ENCODE measurements at places on chromosomes 5 and 9.

DNA sequence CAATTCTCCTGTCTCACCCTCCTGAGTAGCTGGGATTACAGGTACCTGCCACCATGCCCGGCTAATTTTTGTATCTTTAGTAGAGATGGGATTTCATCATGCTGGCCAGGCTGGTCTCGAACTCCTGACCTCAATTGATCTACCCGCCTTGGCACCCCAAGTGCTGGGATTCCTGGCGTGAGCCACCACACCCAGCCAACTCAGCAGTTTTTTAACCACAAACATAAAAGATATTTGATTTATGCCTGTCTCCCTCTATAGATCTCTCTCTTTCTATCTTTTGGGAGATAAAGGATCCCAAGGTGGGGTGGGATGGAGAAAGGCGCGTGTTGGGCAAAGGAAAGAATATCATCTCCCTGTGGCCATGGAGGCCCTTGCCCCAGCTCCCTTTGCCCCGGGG is 26.8 kb downstream of the NR4A3 start:
- DNase-seq: no peak

GRCh38 chr5:56377573-56377972 is 144.4 kb upstream of the ANKRD55 start:
- DNase-seq: no peak

GRCh38 chr5:124935065-124935464 is 188.6 kb upstream of the ZNF608 start:
- DNase-seq: no peak

DNA sequence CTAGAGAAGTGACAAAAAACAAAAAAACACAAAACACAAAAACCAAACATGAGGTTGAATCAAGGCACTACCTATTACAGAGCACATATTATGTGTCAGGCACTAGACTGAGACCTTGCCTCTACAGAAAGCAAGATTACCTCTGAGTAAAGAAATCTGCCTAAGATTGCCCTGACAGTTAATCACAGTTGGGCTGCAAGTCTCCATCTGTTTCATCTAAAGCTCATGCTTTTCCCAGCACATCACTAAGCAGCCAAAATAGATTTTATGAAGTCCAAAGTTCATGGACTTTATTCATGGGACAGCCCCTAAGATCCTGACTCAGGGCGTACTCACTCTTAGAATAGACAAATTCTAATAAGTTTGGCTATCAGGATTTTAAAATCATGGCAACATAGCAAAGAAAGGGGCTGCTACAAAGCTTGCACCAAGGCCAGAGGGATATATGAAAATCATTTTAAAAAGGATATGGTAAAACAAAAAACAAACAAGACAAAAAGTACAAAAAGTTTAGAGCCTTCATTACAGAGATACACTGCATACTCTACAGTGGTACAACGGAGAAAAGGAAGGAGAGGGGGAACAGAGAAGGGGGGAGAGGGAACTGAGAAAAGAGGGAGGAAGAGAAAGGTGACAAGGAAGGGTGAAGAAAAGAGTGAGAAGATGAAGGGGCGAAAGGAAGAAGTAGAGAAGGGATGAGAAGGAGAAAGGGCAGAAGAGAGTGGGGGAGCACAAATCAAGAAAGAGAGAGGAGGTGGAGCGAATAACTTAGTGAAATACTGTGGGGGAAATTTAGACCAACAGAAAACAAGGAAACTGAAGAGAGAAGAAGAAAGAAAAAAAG is 58.2 kb downstream of the RICTOR start:
- DNase-seq: no peak

GRCh38 chr9:8417341-8417740 is 617.8 kb upstream of the DMAC1 start:
- DNase-seq: no peak

- DNase-seq: no peak
Observed at GRCh38 chr5:39623291-39623865, 198.6 kb upstream of the DAB2 start.
